ENCODE measurements at places on chromosomes 16 and 17.

DNA sequence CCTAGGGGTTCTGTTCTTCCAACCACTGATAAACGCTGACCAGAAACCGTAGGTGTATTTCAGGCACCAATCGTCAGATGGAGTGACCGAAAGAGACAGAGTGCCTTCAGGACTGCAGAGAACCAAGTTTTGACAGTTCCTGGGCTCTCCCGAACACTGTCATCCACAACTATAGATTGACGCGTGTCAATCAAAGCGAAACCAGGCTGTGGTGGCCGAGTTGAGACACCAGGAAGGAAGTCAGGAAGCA lies 11.9 kb upstream of the AURKB start:
- DNase-seq: peak; percentile 56

- DNase-seq: no peak
Measured at GRCh38 chr17:59369031-59369975, 37.8 kb downstream of the YPEL2 start.

DNA sequence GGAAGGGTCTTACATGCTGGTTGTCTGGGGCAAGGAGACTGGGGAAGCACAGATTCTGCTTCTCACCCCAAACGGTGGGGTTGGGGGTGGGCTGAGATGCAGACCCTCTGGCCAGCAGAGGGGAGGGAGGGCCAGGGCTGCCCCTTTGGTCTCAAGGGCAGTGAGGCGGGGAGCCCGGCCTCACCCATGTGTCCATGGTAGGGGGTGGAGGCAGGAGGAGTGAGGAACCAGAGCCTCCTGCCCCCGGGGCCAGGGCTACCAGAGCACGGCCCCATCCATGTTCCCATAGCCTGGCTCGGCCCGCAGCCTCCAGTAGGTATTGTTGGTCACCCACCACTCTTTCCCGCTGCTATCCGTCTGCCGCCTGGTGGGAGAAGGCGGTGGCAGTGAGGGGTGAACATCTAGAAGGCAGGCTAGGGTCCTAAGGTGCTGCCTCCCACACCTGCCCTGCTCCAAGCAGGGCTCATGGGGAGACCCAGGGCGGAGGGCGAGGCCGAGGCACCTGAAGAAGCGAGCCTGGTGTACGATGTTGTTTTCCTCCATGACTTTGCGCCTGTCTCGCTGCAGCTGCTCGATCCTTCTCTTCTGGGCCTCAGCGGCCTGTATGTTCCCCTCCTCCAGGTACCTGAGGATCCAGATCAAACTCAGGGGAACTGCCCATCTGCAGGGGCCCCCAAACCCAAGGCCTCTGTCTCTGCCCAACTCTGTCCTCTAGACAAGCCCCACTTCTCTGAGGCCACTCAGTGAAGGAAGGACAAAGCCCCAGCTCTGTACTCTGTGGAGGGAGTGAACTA lies 13.4 kb downstream of the OSBPL7 start:
- DNase-seq: no peak

DNA sequence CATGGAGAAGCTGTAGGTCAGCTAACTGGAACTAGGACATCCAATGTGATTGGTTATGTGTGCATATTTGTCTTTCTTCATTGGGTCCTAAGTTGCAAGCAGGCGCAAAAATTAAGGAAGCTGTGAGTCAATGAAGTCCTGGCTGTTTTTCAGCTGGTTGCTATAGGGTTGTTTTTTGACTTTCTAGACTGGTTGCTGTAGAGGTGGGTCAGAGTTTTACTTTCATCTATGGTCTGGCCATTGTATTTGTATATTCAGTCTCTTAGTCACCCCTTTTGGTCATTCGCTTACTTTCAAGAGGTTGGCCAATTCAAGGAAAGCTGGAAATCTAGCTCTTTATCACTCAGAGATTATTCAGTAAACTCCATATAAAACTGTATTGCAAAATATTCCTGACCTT lies 62.0 kb upstream of the AMZ2 start:
- DNase-seq: peak; percentile 33

DNA sequence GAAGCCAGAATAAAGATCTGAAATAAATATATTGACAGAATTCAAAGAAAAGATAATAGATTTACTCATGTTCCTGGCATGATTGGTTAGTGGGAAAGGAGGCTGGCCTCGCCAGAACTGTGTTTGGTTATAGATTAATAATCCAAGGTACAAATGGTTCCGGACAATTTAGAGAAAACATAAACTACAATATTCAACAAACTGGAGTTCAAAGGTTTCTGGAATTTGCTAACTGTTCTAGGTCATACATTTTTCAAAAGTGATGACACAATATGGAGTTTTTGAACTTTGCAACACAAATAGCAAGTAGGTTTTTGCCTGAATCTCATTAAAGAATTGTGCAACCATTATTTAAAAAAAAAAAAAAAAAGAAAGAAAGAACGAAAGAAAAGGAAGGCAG lies 251.7 kb upstream of the SALL1 start:
- DNase-seq: no peak

GRCh38 chr16:85812811-85813700 lies 13.6 kb downstream of the COX4I1 start:
- DNase-seq: no peak

DNA sequence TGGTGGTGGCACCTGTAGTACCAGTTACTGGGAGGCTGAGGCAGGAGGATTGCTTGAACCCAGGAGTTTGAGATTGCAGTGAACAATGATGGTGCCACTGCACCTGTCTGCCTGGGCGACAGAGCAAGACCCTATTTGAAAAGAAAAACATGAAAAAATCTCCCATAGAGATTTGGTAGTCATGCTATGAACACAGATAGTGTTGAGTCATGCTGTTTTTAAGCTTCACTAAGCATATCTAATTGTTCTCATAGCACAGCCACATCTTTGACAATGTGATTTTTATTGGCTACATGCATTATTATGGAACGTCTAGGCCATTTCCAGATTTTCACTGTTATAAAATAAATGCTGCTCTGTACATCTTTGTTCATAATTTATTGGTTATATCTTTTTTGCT lies 6.0 kb downstream of the IL34 start:
- peak; percentile 7 for DNase-seq

- DNase-seq: peak; percentile 50
Measured at GRCh38 chr16:57446531-57447185, 527 bp downstream of the CIAPIN1 start.

DNA sequence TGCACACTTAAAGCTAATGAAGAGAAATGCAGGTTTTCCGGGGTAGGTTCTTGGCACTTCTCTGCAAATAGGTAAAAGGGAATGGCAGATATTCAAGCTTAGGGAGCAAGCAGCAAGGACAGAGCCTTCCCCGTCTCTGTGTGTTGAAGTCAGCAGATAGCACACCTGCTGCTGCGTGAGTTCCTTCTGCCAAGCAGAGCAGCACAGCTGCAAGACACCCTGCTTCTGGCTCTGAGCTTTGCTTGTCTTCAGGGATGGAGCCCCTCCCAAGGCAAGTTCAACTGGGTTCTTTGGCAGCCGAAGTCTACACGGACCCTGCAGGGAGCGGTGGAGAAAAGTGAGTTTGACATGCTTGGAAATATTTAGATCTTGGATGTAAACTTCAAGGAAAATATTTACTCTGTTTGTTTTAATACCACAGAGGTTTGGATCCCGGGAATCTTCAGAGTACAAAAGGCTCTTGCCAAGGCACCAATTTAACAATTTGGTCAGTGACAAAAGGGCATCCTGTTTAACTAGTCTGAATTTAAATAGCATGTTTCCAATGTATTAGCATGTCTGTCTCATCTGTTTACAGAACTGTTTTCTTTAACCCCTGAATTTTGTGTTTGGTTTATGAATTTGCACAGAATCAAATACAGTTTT lies 113.4 kb upstream of the KCNJ16 start:
- no peak for DNase-seq

GRCh38 chr16:84013787-84014569 lies 28.6 kb downstream of the SLC38A8 start:
- DNase-seq: peak; percentile 69

- DNase-seq: peak; percentile 68
Measured at GRCh38 chr16:2295056-2295798, 27.3 kb upstream of the RNPS1 start.

DNA sequence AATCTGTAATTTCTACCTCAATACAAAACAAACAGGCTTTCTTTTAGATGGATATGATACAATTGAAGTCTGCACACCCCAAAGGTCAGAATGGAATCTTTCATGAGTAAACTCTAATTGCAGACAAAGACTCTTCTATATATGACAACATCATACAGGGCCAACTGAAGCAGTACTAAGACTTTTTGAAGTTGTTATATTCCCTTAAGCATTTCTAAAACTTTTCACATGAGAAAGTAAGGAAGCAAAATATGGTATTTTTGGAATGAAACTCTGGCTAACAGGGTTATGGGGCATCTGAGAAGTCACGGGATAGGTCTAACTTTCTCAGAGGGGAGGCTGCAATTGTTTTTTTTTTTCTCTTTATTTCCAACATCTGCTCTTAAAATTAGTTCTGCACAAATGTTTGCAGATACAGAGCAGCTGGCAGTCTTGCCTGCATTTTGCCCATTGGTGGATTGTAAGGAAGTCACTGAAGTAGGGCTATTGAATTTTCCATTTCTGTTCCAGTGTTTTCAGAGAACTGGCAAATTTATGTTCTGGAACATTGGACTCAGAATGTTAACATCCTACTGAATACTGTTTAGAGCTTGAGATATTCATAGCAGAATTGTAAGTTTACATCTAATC lies 59.1 kb downstream of the SSH2 start:
- DNase-seq: no peak

DNA sequence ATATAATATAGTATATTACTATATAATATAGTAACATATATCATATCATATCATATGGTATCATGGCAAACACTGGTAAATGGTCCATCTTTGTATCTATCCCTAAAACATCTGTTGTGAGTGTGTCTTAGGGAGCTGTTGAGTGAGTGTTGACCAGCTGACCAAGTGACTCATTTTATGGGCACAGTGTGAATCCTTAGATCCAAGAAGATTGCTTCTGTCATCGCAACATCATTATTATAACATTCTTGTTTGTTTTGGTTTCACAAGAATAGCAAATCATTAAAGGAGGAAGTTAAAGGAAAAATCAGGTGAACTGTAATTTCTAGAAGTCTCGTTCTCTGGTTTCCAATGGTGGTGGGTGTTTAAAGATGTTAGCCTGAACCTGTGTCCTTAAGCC lies 11.7 kb upstream of the MAF start:
- DNase-seq: no peak

- DNase-seq: no peak
Measured at GRCh38 chr17:16976725-16977550, 5.0 kb upstream of the TNFRSF13B start.

DNA sequence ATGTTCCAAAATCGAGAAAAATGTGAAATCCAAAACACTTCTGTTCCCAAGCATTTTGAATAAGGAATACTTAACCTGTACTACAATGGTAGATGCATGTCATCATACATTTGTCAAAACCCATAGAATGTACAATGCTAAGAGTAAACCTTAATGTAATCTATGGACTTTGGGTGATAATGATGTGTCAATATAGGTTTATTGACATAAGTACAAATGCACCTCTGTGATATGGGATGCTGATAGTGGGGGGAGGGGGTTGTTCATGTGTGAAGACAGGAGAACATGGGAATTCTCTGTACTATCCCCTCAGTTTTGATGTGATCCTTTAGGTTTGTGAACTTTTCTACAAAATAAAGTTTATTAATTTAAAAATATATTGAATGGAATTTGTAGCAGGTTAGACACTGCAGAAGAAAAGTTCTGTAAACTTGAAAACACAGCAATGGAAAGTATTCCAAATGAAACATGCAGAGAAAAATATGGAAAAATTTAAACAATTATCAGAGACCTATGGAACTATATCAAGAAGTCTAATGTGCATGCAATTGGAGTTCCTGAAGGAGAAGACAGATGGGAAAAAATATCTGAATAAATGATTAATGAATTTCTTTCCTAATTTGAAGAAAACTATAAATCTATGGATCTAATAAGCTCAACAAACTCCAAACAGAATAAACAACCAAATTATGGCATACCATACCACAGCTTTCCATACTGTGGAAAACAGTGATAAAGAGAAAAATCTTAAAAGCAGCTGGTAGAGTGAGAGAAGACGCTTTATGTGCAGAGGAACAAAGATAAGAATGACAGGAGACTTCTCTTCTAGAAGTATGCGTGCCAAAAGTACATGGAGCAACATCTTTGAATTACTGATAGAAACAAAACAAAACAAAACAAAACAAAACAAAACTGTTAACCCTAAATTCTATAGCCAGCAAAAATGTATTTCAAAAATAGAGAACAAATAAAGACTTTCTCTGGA lies 34.7 kb upstream of the MSI2 start:
- DNase-seq: no peak

GRCh38 chr17:1639549-1640180 lies 5.9 kb downstream of the SCARF1 start:
- DNase-seq: no peak

DNA sequence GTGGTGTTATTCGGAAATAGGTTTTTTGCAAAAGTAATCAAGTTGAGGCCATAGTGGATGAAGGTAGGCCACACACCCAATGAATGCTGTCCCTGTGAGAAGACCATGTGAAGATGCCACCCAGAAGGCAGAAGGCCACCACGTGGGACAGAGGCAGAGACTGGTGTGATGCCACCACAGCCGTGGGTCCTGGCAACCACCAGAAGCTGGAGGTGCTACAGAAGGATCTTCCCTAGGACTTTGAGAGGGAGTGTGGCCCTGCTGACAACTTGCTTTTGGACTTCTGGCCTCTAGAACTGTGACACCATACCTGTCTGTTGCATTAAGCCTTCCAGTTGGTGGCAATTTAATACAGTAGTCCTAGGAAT lies 49.3 kb downstream of the RMI2 start:
- DNase-seq: no peak

GRCh38 chr17:13140750-13141149 lies 122.9 kb upstream of the ELAC2 start:
- DNase-seq: no peak

- DNase-seq: no peak
Measured at GRCh38 chr16:5516115-5516514, 418.5 kb upstream of the EEF2KMT start.

DNA sequence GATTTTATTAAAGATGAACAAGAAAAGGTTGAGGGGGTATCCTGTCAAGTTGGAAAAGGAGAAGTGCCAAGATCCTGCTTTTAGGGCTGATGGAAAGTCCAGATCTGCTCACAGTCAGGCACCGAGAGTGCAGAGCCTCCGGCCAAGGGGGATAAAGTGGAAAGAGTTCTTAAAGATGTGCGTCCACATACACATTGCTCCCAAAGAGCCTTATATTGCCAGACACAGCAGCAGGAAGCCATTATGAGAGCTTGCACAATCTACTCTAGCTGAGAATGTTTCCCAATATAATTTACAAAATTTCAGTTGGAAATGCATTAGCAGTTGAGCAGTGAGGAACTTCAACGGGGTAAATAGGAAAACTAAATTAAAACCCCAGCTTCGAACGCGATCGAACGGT lies 95.6 kb downstream of the SALL1 start:
- no peak for DNase-seq
